T-helper 1 cell (primary cell): ENCODE measurements at places on chromosomes 7 and 10.

- no peak for DNase-seq
These were observed 12.2 kb downstream of the TRPV6 start for GRCh38 chr7:142873281-142873784.

DNA sequence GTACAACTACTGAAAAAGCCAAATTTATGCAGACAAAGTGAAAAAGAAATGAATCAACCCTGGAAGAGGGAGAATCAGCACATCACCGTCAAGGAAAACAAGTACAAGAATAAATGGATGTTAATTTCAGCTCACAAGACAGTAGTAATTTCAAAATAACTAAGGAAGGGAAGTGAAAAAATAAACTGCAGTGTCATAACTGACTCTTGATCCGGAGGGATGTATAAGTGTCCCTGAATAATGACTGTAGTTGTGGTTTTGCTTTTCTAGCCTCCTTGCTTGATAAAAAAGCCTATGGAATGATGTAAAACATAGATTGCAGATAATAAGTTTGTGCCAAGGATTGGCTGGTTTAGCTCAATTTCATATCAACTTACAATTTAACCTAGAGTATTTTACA lies 721.1 kb upstream of the C7orf33 start:
- no peak for DNase-seq

- DNase-seq, result no peak
These were observed 121.5 kb upstream of the PLPP4 start for GRCh38 chr10:120335553-120335952.

- no peak for DNase-seq
These were observed 193.1 kb downstream of the ADARB2 start for GRCh38 chr10:1544209-1544673.

DNA sequence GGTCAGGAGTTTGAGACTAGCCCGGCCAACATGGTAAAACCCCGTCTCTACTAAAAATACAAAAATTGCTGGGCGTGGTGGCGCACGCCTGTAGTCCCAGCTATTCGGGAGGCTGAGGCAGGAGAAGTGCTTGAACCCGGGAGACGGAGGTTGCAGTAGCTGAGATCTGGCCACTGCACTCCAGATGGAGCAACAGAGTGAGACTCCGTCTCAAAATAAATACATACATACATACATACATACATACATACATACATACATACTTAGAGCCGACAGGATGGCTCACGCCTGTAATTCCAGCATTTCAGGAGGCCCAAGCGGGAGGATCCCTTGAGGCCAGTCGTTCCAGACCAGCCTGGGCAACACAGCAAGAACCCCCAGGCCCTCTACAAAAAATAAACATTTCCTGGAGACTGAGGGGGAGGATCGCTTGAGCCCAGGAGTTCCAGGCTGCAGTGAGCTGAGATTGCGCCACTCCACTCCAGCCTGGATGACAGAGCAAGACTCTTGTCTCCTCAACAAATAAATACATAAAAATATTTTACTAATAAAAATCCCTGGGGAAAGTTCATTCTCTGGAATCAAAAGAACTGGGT lies 90.9 kb upstream of the TNRC18 start:
- DNase-seq, result no peak

GRCh38 chr10:20117471-20117870 lies 301.2 kb downstream of the PLXDC2 start:
- no peak for DNase-seq

GRCh38 chr10:1581189-1581588 lies 156.1 kb downstream of the ADARB2 start:
- no peak for DNase-seq

DNA sequence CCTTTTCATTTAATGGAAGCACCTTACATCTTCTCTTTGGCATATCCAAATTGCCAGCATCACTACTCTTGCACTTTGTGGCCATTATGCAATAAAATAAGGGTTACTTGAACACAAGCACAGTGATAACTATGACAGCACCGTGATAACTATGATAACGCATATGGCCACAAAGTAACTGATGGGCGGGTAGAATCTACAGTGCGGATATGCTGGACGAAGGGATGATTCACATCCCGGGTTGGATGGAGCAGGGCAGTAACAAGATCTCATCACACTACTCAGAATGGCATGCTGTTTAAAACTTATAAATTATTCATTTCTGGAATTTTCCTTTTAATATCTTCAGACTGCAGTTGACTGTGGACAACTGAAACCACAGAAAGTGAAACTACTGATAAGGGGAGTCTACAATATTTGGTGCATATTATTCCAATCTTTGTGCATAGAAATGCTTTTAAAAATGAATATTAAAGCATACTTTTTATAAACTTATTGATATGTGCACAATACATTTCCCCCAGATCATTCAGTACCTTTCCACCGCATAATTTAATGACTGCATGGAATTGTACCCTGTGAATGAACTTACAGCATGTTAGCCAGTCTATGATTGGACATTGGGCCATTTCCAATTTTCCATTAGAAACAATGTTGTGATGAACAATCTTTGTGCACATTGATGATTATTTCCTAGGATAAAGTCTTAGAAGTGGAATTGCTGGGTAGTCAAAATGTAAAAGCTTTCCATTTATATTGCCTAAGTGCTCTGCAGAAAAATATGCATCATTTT lies 136.4 kb downstream of the WNT2 start:
- DNase-seq, result no peak

DNA sequence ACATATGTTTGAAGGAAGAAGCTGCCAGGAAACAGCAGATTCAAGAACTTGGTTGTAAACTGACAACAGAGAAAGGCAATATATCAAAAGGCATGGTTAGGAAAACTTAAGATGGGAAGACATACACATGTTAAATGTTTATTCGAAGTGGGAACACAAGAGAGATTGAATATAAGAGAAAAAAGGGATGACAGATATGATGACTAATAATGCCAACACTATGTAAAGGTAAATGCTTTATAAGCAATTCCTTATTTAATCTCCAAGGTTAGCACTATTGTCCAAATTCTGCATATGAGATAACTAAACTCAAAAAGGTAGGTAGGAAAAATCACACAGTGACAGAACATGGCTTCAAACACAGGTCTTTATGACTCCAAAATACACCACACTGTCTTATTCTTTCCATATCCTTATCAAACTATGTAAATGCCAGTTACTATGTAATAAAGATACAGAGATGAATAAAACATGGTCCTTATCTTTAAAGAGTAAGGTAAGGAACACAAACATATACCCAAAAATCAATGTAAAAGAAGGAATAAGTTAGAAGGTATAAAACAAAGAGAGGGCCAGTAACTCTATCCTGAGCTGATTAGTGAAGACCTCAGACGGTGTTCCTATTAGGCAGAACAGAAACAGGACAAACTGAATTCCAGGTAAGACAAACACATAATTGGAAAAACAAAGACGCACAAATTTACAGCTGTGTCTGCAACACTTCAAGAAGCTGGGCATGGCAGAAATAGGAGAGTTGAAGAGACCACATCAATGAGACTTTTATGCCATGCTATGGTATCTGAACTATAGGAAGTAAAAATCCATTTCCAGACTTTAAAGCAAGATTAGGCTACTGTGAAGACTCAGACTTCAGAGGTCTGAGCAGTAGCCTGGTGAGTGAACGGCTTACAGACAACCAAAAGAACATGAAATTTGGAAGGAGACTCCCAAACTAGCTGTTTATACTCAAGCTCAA lies 56.1 kb downstream of the ABI1 start:
- DNase-seq, result no peak

DNA sequence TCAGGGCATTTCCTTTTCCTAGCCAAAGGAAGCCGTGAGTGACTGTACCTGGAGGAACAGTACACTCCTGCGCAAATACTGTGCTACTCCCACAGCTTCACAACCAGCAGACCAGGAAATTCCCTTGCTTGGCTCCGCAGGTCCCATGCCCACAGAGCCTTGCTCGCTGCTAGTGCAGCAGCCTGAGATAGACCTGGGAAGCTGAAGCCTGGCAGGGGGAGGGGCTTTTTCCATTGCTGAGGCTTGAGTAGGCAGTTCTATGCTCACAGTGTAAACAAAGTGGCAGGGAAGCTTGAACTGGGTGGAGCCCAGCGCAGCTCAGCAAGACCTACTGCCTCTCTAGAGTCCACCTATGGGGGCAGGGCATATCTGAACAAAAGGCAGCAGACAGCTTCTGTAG lies 291.2 kb downstream of the HGF start:
- no peak for DNase-seq

- no peak for DNase-seq
These were observed 318.5 kb downstream of the GPR158 start for GRCh38 chr10:25493122-25493893.

GRCh38 chr7:139111811-139112301 lies 2.3 kb upstream of the ZC3HAV1 start:
- no peak for DNase-seq

- no peak for DNase-seq
These were observed 462.1 kb upstream of the GALNT17 start for GRCh38 chr7:70669854-70670253.

DNA sequence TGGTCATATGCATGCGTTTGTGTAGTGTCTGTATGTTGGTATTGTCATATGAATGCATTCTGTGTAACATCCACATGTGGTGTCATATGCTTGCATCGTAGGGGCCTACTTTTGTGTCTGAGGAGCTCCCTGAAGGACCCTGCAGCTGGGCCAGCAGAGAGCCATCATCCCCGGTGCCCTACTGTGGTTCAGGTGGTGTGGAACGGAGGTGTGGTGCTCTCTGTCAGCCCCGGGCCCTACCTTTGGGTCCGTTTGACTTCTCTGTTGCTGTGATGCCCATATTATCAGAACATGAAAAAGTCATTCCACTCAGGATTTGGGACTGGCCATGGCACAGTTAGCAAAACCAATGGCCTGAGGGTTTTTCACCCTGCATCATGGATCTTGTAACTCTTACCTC lies 217.9 kb downstream of the ADARB2 start:
- DNase-seq, result no peak

DNA sequence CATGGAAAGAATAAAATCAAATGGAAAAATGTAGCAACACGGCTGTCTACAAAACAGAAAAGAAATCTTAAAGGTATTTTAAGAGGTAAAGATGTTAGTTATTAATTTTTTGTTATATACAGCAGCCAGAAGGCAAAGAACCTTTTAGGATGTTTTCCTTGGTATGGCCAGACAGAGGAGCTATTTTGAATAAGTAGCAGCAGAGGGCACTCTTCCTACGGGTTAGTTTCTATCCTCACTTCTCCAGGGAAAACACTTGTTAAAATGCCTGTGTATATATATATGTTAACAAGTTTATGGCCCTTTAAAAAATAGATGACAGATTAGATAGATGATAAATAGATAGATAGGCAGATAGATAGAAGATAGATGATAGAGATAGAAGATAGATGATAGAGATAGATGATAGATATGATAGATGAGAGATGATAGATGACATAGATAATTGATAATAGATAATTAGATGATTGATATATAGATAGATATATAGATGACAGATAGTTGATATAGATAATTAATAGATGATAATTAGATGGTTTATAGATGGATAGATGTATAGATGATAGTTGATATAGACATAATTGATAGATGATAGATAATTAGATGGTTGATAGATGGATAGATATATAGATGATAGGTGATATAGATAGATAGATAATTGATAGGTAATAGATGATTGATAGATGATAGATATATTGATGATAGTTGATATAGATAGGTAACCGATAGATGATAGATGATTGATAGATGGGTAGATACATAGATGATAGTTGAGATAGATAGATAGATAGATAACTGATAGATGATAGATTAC lies 57.8 kb upstream of the WIPF3 start:
- no peak for DNase-seq

DNA sequence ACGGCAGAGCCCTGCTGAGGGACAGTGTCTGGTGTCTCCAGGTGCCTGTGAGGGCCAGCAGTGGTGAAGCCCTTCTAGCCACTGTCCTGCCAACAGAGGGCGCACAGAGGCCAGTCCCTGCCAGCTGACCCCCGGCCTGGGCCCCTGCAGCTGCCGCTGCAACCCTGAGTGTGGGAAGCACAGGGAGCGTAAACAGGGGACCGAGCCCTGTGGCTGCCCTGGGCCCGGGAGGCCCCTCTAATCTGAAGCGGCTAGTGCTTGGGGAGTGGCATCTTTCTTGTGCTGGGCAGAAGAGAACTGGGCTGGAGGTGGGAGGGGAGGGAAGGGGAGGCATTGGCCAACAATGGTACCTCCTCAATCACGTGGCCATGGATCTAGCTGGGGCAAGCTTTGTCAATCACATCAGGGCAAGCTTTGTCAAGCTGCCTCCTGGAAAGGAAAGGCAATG lies 34.6 kb downstream of the TRIM8 start:
- no peak for DNase-seq

GRCh38 chr7:111780527-111780926 lies 218.2 kb upstream of the IMMP2L start:
- no peak for DNase-seq

DNA sequence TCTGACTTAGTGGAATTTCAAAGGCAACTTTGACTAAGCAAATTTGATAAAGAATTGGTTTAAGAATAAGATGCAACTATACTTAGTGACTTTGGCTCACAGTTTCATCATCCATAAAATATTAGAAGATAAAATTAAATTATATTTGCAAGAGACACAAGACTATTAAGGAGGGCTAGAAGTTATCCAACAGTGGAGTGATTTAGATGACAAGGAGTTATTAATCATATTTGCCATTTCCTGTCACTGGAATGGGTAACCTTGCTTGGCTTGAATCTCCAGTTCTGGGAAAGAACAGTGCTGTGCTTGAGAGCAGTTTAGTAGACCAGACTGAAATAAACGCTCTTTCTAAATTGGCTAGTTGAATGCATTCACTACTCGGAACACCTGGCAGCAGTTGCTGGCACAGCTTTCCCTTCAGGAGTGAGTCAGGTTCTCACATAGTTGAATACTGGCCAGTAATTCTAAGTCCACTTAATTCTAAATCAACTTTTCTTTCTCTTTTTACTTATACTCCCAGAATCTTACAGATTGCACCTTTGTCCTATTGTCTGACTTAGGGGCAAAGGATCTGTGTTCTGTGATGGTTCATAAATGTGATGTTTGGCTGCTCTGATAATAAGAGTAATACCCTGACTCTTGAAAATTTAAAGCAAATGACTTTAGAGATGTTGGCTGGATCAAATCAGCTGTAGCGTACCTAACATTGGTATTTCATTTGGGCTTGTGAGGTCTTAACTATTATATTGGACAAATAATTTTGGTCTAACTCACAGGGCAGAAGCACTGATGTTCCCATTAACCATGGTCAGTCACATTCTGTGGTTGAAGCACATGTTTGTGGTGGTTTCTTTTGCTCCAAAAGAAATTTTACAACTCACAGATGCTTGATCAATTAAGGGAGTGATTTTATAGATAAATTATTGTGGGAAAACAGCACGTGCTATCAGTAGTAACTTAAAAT lies 16.6 kb downstream of the STMP1 start:
- no peak for DNase-seq

- DNase-seq, result no peak
These were observed 34.0 kb upstream of the R3HCC1L start for GRCh38 chr10:98100476-98100875.
